ENCODE measurements at places on chromosomes 13 and 19.

GRCh38 chr13:59356607-59357006 lies 807.1 kb downstream of the DIAPH3 start:
- DNase-seq, result no peak

GRCh38 chr13:76745261-76746200 lies 140.7 kb downstream of the KCTD12 start:
- no peak for DNase-seq

DNA sequence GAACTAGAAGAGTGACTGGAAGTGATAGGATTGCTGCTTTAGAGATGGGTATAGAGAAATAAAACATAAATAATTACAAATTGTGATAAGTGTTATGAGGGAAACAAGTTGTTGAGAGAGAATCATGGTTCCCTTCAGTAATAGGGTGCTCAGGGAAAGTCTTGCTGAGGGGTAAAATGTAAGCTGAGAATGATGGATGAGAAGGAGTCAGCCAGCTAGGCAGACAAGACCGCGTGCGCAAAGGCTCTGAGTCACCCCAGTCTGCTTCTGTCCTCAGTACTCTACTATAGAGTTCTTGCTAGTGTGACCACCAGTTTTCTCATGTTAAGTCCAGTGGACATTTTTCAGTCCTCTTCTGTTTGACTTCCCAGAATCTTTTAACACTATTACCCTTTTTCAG lies 39.5 kb downstream of the PCCA start:
- DNase-seq, result peak; percentile 17

DNA sequence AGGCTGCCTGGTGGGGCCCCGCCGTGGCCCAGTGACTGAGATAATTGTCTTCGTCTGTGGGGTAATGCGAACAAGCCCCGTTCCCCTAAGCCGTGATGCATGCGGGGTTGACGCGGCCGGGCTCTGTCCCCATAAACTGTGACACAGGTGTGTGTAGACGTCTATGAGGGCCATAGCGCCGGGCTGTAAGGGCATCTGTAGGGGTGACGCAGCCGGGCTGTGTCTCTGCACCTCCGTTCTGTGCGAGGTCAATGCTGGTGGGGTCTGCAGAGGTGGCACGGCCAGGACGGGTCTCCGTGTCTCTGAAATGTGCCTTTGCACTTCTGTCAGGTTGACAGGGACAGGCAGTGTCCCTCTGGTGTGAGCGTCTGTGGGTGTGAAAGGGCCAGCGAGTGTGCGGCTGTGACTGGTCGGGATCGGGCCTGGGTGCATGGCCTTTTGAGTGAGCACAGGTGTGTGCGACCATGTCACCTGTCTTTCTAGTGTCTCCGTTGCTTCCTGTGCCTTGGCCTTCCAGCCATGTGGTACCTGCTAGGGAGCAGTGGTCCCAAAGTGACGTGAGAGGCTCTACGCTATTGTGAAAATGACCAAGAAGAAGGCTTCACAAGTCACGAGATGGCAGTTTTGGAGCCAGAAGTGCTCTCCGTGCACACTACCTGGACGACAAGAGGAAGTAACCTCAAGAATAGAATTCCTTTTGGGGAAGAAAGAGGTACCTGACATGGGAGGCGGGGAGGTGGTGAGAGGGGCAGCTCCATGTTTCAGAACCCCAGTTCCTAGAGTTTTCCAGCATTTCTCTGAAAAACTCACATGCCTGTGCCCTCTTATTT lies 16.4 kb upstream of the ZNF331 start:
- no peak for DNase-seq

DNA sequence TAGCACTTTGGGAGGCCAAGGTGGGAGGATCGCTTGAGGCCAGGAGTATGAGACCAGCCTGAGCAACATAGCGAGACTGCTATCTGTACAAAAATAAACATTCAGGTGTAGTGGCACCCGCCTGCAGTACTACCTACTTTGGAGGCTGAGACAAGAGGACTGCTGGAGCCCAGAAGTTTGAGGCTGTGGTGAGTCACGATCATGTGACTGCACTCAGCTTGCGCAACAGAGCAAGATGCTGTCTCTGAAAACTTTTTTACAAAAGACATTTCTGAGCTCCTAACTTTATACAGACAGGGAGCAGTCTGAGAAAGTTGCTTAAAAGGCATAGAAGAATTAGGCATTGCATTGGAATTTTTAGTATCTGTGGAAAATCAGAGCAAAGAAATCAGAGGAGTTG lies 10.4 kb upstream of the TBC1D4 start:
- DNase-seq, result no peak

- DNase-seq, result no peak
Observed at GRCh38 chr19:9828551-9829063, 889 bp downstream of the UBL5 start.

DNA sequence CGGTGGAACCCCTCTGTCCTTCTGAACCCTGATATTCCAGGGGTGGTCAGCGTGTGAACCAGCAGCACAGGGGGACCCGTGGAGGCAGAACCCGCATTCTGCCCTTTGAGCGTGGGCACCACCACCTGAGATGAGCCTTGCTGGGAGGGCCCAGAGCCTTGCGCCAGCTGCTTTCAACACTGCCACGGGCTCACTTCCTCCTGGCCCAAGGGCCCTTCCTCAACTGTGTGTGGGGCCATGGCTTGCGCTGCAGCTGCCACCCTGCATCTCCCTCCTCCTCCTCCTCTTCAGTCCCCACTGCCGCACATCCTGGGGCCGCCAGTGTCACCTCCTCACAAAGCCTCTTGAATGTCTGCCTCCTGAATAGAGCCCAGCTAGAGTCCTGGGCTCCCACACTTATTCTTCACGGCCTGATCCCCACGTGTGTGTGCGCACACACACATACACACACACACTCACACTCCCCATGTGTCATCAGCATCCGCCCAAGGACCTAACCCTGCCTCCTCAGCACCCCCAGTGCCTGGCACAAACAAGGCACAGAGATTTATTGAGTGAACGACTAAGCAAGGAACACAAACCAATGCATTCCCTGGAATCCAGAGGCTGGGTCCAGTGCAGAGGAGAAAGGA lies 26.9 kb upstream of the TMEM160 start:
- DNase-seq, result no peak

- DNase-seq, result no peak
Observed at GRCh38 chr13:99417201-99418102, 83.8 kb upstream of the TM9SF2 start.

DNA sequence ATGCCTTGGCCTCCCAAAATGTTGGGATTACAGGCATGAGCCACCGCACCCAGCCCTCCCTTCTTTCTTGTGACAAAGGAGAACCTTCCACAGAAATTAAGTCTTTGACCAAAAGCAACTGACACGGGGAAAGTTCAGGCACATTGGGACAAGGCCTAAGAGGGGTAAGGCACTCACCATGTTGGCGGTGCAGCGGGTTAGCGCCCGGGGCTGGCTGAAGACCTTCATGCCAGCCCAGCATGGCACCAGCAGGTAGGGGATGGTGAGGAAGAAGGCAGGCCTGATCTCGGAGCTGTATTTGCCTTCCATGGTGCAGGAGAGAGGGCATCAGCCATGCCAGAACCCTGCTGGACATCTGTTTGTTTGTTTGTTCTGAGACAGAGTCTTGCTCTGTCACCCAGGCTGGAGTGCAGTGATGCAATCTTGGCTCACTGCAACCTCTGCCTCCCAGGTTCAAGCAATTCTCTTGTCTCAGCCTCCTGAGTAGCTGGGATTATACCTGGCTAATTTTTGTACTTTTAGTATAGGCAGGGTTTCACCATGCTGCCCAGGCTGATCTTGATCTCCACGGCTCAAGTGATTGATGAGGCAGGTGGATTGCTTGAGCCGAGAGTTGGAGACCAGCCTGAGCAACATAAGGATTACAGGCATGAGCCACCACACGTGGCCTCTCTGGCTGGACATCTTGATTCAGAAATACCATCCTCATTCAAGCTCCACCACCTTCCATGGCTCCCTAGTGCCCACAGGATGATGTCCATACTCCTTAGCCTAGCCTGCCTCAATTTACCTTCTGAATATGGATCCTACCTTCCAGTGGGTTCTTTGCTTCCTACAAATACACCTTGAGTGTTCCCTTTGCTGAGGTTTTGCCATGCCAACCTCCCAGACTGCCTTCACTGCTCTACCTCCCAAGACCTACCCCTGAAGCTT lies 4.4 kb downstream of the TM6SF2 start:
- DNase-seq, result no peak

GRCh38 chr19:49615861-49616260 lies 24.1 kb downstream of the RRAS start:
- DNase-seq, result no peak

- no peak for DNase-seq
Observed at GRCh38 chr19:29411113-29411581, 114.6 kb upstream of the VSTM2B start.

GRCh38 chr13:36212789-36213188 lies 1.6 kb downstream of the SOHLH2 start:
- DNase-seq, result no peak

DNA sequence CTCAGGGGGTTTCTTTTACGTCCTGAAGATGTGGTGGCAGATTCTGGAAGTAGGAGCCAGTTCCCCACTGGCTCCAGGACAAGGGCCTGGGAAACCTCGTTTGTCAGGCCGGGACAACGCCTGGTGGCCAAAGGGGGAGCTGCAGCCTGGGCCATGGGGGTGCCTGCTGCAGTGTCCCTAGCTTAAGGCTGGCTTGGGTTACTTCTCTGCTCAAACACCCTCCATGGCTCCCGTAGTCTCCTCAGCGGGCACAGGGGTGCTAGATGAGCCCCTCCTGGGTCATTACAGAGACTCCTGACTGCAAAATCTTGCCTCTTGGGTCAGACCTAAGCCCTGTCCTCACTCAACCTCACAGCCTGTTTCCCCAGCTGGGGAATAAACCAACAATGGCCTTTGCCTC lies 14.7 kb downstream of the CILP2 start:
- peak; percentile 40 for DNase-seq

GRCh38 chr19:40584007-40584406 lies 7.3 kb downstream of the SHKBP1 start:
- no peak for DNase-seq

DNA sequence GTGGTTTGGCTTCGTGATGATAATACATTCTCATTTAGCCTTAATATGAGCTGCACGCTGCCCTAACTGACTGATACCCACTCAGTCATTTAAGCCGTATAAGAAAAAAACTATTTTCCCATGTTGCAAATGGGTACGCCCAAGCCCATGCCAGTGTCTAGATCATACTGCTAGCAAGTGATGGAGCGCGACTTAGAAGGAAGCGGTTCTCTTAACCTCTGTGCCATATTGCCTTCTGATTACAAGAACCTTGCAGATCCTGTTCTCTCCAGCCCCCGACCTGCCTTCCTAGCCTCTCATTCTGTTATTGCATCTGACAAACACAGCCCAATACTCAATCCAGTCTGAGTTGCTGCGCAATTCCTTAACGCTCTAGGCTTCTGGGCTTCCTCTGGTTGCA lies 603 bp downstream of the GPALPP1 start:
- DNase-seq, result no peak

DNA sequence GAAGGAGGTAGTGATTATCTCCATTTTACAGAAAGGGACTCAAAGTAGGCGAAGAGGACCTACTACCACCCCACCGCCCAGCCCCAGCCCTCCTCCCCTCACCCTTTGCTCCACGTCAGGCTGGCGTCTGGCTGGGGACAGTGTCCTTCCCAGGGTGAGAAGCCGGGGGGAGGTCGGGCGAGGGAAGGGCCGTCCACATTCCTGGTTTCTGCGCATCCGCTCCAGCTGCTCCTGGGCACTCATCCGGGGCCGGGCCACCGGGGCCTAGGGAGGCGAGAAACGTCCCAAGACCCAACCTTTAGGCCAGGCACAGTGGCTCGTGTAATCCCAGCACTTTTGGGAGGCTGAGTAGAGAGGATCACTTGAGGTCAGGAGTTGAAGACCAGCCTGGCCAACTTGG lies 4.8 kb upstream of the HSD17B14 start:
- no peak for DNase-seq

DNA sequence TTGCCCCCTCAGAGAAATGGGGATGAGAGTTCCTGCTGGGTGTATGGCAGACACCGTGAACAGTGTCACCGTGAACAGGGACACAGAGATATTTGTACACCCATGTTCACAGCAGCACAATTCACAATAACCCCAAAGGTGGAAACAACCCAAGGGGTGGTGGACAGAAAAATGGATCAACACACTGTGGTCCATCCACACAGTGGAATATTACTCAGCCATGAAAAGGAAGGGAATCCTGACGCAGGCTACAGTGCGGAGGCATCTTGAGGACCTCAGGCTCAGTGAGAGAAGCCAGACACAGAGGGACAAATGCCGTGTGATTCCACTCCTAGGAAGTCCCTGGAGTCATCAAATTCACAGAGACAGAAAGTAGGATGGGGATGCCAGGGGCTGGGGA lies 7.6 kb upstream of the CELF5 start:
- DNase-seq, result no peak

GRCh38 chr13:40530961-40531360 lies 135.5 kb downstream of the FOXO1 start:
- no peak for DNase-seq

- DNase-seq, result no peak
Observed at GRCh38 chr13:29525757-29526156, 69.7 kb downstream of the SLC7A1 start.

Measured in stimulated activated CD4-positive, alpha-beta T cell treated with anti-CD3 and anti-CD28 coated beads, Interleukin-2, amount 100 ng/mL, for 24 hours (primary cell).